ENCODE measurements at places on chromosomes 3 and 15. TPM values are rescaled to one million over a fixed set of nuclear protein-coding genes. Genes with fewer than 3 reads are reported as not detected.
A peak's percentile ranks its signal among the peaks of the same experiment; 100 is the strongest.

DNAJB11 gene
- 35.0 TPM for total RNA-seq

DNA sequence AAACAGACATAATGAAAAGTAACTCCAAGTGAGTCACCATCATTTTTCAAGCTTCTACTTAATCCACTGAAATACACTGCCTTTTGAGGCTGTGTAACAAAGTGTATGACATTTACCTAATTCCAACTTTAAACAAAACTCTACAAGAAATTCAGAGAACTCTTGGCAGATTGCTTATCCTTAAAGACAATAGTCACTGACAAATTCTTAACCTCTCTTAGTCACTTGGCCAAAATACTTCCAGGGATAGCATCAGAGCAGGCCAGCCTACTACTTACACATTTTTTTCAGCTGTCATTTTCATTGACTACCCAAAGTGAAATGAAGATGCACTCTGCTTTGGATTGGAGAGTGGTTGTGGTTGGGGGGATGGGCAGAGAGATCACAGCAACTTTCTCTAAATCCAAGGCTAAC, 3.6 kb downstream of the WWTR1 start:
- DNase-seq = no peak
- no peaks in the 10 kb centered on the region for H3K27me3 ChIP-seq
- no peaks in the 10 kb centered on the region for H3K36me3 ChIP-seq
- H3K27ac ChIP-seq = no peak overlapping the region
- peak overlapping the region; percentile 31 for H3K4me3 ChIP-seq

DNA sequence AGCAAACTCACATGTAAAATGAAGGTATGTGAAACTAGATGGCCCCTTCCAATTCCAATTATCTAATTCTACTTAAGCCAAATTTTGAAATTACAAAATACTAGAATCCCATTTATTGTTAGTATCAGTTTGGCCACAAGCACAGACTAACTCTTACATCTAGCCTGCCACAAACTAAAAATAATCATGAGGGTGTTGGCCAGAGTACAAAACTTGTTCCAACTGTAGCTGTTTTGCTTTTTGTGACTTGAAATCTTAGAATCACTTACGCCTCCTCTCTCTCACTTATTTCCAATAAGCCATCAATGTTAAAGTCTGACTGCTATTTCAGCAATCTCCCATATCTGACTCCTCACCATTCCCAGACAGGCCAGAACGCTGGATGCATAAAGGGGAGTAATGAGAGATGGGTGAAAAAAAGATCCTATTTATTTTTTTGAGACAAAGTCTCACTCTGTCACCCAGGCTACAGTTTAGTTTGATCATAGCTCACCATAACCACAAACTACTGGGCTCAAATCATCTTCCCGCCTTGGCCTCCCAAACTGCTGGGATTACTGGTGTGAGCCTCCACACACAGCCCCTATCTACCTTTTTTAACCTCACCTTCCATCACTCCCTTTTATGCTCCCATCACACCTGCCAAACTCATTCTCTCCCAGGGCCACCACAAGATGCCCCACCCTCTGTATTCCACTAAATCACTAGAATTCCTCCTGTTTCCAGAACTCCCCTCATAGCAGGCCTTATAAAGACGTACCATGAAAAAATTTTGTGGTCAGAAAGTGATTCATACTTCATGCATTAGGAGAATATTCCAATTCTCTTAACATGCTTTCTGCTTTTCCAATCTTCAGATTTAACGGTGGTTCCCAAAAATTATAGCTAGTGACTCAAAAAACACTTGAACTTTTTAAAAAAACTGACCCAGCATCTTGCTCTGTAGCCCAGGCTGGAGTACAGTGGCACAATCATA, 36.5 kb downstream of the ATOSA start:
- no peak for DNase-seq
- H3K4me1 ChIP-seq = peaks cover 2% of the 10 kb centered on the region
- peak overlapping the region; percentile 46 for H3K27ac ChIP-seq

CYP19A1 gene
- total RNA-seq = 4.5 TPM

SRGAP3 gene
- total RNA-seq = 11.7 TPM

- H3K4me1 ChIP-seq = peaks cover 1% of the 10 kb centered on the region
- H3K27me3 ChIP-seq = no peaks in the 10 kb centered on the region
- no peaks in the 10 kb centered on the region for H3K36me3 ChIP-seq
- no peak overlapping the region for H3K27ac ChIP-seq
- peak; percentile 50 for DNase-seq
Observed at GRCh38 chr3:28575746-28576613, 227.4 kb upstream of the AZI2 start.

DNA sequence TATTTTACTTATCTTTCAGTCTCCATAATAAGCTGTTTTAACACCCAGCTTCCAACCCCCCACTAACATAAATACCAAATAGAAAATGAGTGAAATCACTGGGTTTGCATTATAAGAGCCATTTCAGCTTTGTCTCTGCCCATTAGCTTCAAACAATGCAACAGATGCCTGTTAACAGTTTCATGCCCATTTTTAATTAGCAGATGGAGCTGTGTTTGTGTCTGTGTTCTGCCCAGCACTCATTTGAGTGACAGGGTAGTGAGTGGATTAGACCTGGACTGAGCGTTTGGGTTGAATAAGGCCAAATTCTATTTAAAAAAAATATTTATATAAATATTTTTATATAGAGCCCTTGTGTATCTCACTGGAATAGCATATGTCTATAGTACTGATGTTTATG, 7.4 kb downstream of the RAB8B start:
- no peaks in the 10 kb centered on the region for H3K36me3 ChIP-seq
- H3K4me1 ChIP-seq = no peaks in the 10 kb centered on the region
- no peak overlapping the region for H3K27ac ChIP-seq
- DNase-seq = no peak
- H3K27me3 ChIP-seq = no peaks in the 10 kb centered on the region
- H3K4me3 ChIP-seq = no peak overlapping the region

GRCh38 chr3:138477120-138477519, 42.7 kb downstream of the ESYT3 start:
- H3K36me3 ChIP-seq = no peaks in the 10 kb centered on the region
- H3K4me1 ChIP-seq = peaks cover 4% of the 10 kb centered on the region

DNA sequence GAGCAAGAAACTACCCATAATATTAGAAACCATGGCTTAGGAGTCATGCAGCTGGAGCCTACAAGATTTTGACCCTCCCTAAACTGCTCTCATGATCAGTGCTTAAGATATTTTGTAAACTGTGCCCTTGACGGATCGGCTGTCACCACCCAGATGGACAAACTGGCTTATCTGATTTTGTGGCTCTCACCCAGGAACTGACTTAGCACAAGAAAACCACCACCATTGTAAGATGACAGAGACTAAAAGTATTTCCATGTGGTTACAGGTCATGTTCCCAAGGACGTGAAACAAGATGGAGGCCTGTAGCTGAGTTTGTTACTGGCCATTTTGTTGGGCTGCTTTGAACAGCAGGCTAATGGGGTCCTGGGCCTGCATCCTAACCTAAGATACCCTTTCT, 940.9 kb downstream of the OTOL1 start:
- H3K4me3 ChIP-seq = no peak overlapping the region
- no peaks in the 10 kb centered on the region for H3K27me3 ChIP-seq
- no peaks in the 10 kb centered on the region for H3K36me3 ChIP-seq
- DNase-seq = no peak
- no peaks in the 10 kb centered on the region for H3K4me1 ChIP-seq

GRCh38 chr15:81531109-81531592, 157.1 kb upstream of the TMC3 start:
- no peaks in the 10 kb centered on the region for H3K36me3 ChIP-seq
- DNase-seq = no peak
- H3K4me1 ChIP-seq = no peaks in the 10 kb centered on the region

DNA sequence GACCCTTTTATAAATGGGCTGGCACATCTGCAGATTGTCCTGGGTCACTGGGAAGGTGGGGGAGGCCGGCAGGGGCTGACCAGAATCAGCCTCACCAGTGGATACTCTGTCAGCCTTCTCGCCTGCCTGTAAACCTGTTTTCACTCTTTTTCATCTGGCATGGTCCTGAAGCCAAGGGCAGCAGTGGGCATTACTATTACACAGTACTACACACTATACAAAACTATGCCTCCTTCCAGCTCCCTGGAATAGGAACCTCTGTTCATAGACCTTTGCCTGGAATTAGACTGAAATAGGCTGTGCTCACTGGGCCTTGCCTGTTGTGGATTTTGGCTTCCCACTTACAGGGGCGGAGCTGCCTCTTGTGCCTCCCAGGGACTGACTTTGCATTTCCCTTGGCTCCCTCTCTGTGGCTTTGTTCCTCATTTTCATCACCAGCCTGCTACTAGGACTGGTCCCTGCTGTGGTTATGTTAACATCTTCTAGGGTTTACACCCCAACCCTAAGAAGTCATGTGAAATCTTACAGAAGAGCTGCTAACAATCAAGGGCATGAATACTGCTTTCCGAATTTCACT, 120.7 kb downstream of the FNDC3B start:
- H3K4me3 ChIP-seq = no peak overlapping the region
- DNase-seq = peak; percentile 82
- H3K27me3 ChIP-seq = no peaks in the 10 kb centered on the region
- H3K4me1 ChIP-seq = peaks cover 1% of the 10 kb centered on the region
- peak overlapping the region; percentile 19 for H3K27ac ChIP-seq
- no peaks in the 10 kb centered on the region for H3K36me3 ChIP-seq

KCNH8 gene
- 0.29 TPM for total RNA-seq

CHRM5 gene
- total RNA-seq = not detected

CYP11A1 gene
- total RNA-seq = 1.5 TPM

GRCh38 chr3:155846119-155846518, 8.1 kb downstream of the SLC33A1 start:
- no peak for DNase-seq
- no peaks in the 10 kb centered on the region for H3K36me3 ChIP-seq
- no peak overlapping the region for H3K4me3 ChIP-seq
- H3K27me3 ChIP-seq = no peaks in the 10 kb centered on the region
- no peak overlapping the region for H3K27ac ChIP-seq
- no peaks in the 10 kb centered on the region for H3K4me1 ChIP-seq

GRCh38 chr3:12279591-12280326, 9.1 kb upstream of the PPARG start:
- H3K27me3 ChIP-seq = no peaks in the 10 kb centered on the region
- no peaks in the 10 kb centered on the region for H3K36me3 ChIP-seq
- H3K27ac ChIP-seq = no peak overlapping the region

DNA sequence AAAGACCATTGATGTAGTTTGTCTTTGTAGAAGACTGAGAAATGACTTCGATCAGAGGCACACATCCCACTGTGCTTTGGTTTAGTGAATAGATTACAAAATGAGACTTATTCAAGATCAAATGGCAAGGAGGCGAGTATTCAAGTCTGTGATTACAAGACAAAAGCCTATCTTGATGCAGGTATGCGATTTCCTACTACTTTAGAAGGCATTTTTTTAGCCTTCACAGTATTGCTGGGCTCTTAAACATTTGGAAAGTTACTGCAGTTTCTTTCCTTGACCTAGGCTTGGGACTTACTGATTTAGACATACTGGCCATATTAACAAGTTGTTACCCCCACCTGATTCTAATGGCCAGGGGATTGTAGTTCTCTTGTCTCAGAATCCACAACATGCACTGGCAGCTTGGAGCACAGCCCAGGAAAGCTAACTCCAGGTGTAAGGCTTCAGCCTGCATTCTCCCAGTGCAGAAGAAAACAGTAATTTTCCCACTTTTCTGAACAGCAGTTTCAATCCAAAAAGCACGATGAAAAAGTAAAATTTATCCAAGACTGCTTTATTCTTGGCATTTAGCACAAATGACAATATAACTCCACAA, 311.6 kb downstream of the EPHA6 start:
- no peaks in the 10 kb centered on the region for H3K27me3 ChIP-seq
- no peaks in the 10 kb centered on the region for H3K4me1 ChIP-seq
- no peak for DNase-seq
- no peaks in the 10 kb centered on the region for H3K36me3 ChIP-seq

DNA sequence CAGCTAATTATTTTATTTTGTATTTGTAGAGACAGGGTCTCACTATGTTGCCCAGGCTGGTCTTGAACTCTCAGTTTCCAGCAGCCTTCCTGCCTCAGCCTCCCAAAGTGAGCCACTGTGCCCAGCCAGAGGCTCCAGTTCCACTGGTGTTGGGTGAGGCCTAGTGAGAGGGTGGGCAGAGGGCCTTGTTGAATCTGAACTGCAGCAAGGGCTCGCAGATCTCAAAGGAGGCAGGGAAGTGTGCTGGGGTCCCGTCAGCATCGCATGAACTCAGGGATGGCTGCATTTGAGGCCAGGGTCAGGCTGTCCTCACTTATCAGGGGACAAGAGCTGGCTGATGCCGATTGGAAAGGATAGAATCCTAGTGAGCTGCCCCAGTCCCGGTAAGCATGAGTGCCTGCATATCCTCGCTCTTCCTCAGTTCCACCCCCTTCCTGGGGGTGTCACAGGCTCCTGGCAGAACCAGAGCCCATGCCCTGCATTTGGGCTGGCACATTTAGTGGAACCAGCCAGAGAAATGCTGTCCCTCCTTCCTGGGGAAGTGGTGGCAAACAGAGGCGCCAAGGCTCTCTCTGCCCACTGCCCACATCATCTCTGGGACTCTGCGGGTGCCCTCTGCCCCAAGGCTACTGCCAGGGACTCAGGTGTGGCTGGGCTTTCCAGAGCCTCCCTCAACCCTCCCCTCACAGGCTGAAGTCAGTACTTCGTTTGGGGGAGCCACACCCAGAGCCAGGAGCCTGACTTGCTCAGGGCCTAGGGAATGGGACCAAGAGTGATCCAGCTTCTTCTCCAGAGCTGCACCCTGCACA, 24.1 kb downstream of the ALS2CL start:
- H3K27me3 ChIP-seq = no peaks in the 10 kb centered on the region
- H3K36me3 ChIP-seq = no peaks in the 10 kb centered on the region
- no peaks in the 10 kb centered on the region for H3K4me1 ChIP-seq
- peak; percentile 10 for DNase-seq

DNA sequence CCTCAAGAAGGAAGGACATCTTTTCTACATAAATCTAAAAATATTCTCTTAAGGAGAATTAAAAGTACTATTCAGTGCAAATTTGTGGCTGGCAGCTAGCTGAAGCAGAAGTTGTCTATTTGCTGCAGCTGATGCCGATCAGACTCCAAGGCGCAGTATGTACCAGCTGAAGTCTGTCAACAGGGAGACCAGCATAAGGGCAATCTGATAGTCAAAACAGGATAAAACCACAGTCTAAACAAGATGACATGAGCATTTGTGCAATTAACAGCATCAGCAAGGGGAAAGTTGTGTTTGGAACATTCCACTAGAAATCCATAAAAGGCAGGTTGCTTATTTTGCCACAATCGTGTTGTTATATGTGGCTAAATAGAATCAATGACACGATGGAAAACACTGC, 198.2 kb upstream of the ROBO2 start:
- no peaks in the 10 kb centered on the region for H3K27me3 ChIP-seq
- no peak overlapping the region for H3K4me3 ChIP-seq

DNA sequence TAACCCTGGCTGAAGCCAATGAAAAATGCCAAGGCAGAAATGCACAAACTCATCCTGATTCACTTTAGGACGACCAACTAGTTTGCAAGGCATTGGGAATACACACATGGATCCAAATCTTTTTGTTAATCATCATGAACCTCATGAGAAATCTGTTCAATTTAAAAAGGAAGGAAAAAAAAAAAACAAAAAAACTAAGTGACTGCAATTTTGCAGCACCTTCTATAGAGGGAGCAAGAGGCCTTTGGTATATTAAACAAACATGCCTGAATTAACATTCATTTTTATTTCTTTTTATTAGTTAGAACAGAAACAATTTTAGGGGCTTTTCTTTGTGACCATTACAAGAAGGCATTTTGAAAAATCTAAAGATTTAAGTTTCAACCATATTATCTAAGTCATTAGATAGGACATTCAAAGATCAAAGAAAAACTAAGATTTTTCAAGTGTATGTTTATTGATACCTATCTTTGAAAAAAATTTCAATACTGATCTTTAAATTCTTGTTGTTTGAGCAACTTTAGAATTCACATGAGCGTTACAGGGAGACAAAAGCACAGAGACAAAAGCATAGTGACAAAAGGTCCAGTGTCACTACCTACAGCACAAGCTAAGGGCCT, 182.4 kb downstream of the CBLB start:
- H3K27ac ChIP-seq = no peak overlapping the region
- H3K4me3 ChIP-seq = no peak overlapping the region
- no peaks in the 10 kb centered on the region for H3K4me1 ChIP-seq
- no peaks in the 10 kb centered on the region for H3K27me3 ChIP-seq
- DNase-seq = no peak
